ENCODE measurements at places on chromosomes 7 and 10. TPM values are rescaled to one million over a fixed set of nuclear protein-coding genes. Genes with fewer than 3 reads are reported as not detected.

The SERPINE1 gene
- 5.7 TPM for total RNA-seq

The UPK3B gene
- 2.1 TPM for total RNA-seq

The LRRC4 gene
- 2.2 TPM for total RNA-seq

The SPDYE6 gene
- not detected for total RNA-seq

The IGFBP1 gene
- not detected for total RNA-seq

The HKDC1 gene
- 4.8 TPM for total RNA-seq

The ACTL6B gene
- total RNA-seq = not detected

The CFAP46 gene
- total RNA-seq = not detected

The HIF1AN gene
- 12.1 TPM for total RNA-seq

DNA sequence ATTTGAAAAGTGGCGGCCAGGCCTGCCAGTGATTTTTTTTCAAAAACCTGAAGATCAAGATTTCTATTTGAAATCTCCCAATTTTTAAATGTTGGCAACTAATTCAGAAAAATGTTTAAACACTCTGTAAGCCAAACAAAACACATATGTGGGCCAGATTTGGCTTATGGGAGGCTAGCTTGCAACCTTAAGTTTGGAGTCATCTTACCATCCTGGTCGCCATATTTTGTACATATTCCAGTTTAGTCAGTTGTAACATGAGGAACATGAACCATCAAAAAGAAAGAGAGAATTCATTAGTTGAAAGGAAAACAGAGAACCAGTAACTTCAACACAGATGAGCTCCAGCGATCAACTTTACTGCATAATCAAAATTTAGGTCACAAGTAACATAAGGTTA is 115.4 kb downstream of the TMEM26 start:
- H3K4me3 ChIP-seq = no peak overlapping the region
- no peak overlapping the region for H3K27ac ChIP-seq
- no peaks in the 10 kb centered on the region for H3K4me1 ChIP-seq

GRCh38 chr7:47480576-47481538 is 101.1 kb downstream of the TNS3 start:
- no peak overlapping the region for H3K4me3 ChIP-seq
- no peaks in the 10 kb centered on the region for H3K27me3 ChIP-seq
- no peak for DNase-seq
- H3K36me3 ChIP-seq = no peaks in the 10 kb centered on the region
- peaks cover 57% of the 10 kb centered on the region for H3K4me1 ChIP-seq

DNA sequence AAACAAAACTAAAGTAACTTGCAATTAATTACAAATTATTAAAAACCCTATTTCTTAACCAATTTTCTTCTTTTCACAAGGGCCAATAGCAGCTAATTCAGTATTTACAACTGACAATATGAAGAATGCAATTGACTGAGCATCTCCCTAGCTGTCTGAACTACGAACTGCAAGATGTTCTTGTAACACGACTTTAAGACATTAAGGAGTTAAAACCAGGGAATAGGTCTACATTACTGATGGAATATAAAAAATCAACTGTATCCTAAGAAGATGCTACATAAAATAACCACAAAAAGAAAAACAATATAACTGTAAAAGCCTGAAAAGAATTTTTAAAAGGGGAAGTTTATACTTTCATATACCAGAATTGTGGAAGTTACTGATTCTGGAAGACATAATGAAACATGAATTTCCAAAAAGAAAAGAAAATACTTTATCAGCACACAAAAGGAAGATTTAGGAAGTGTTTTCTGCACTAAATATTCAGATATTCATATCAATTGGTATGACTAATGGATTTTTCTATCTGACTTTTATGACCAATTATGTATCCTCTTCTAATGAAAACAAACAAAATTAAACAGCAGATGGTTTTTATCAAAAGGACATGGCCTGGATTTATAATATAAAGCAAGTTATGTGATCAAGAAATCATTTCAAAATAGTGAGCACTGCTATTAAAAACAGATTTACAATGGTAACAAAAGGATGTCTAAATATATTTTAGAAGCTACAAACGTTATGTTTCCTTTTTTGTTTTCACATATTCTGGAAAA is 1.6 kb downstream of the GPR22 start:
- no peaks in the 10 kb centered on the region for H3K27me3 ChIP-seq
- H3K4me1 ChIP-seq = no peaks in the 10 kb centered on the region
- no peak for DNase-seq
- H3K27ac ChIP-seq = no peak overlapping the region
- no peak overlapping the region for H3K4me3 ChIP-seq

DNA sequence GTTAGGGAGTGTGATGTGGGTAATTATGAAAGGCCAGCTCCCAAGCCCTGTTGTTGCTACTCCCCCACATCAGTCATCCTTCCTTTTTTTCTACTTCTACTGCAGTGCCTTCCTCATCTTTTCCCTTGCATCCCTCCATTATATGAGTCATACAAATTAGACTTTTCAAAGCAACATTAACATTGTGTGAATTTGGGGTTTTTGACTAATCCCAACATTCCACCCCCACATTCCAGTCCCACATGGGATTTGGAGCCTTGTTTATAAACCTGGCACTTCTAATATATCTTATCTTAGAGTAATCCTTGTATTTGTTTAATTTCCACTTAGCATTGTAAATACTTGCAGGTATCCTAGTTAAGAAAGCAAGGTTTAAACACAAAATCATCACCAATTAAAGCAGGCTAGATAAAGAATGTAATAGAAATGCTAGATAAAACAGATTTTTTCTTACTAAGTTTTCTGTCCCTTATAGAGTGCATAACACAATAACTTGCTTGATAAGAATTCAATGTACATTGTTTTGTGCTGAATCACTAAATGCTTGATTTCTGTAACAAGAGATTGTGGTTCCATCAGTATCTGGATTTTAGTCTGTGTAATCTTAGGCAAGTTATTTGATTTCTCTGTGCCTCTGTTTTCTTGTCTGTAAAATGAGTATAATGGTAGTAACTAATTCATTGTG is 165.8 kb downstream of the CFTR start:
- H3K4me3 ChIP-seq = no peak overlapping the region
- no peak for DNase-seq
- no peaks in the 10 kb centered on the region for H3K27me3 ChIP-seq
- no peak overlapping the region for H3K27ac ChIP-seq
- H3K4me1 ChIP-seq = no peaks in the 10 kb centered on the region
- no peaks in the 10 kb centered on the region for H3K36me3 ChIP-seq

- H3K4me3 ChIP-seq = no peak overlapping the region
- H3K27me3 ChIP-seq = no peaks in the 10 kb centered on the region
- H3K27ac ChIP-seq = no peak overlapping the region
- no peak for DNase-seq
- H3K4me1 ChIP-seq = no peaks in the 10 kb centered on the region
These were observed 39.9 kb upstream of the TMEM229A start for GRCh38 chr7:124072603-124073309.

GRCh38 chr10:127976701-127977356 is 69.9 kb downstream of the PTPRE start:
- no peaks in the 10 kb centered on the region for H3K36me3 ChIP-seq
- H3K4me1 ChIP-seq = no peaks in the 10 kb centered on the region
- H3K27me3 ChIP-seq = no peaks in the 10 kb centered on the region
- peak overlapping the region; percentile 79 for H3K27ac ChIP-seq

- DNase-seq = no peak
- H3K4me1 ChIP-seq = no peaks in the 10 kb centered on the region
- H3K36me3 ChIP-seq = no peaks in the 10 kb centered on the region
- no peaks in the 10 kb centered on the region for H3K27me3 ChIP-seq
- H3K4me3 ChIP-seq = no peak overlapping the region
- no peak overlapping the region for H3K27ac ChIP-seq
These were observed 26.4 kb upstream of the HERPUD2 start for GRCh38 chr7:35721288-35721687.

DNA sequence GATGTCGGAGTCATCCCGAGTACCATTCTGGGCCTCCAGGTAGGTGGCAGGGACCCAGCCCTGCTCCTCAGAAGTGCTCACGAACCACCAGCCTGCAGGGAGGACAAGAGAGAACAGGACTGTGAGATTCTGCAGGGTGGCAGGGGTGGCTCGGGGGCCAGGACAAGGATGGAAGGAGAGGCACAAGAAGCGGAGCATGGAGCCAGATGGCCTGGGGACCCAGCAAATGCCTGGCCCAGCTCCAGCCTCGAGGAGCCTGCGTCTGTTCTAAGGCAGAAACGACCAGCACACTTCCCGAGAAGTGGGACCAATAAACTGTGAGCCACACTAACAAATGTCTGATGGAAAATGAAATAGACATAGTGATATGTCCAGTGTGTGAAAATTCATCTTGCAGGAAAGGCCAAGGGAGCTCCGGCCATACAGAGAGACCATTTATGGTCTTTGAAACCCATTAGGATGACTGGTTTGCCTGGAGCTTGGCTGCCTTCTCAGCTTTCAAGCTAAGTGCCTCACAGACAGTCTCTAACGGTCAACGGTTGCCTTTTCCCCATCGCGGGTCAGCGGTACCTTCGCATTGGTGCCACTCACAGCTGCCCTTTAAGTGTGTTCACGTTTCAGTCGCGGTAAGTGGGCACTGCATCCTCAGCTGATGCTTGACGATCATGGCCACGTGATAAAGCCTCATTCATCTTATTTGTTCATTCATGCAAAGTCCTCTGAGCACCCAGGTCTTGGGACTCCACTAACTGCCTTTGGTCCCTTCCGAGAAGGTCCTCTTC is 133.8 kb downstream of the NEURL1 start:
- no peak overlapping the region for H3K4me3 ChIP-seq
- H3K27ac ChIP-seq = no peak overlapping the region

DNA sequence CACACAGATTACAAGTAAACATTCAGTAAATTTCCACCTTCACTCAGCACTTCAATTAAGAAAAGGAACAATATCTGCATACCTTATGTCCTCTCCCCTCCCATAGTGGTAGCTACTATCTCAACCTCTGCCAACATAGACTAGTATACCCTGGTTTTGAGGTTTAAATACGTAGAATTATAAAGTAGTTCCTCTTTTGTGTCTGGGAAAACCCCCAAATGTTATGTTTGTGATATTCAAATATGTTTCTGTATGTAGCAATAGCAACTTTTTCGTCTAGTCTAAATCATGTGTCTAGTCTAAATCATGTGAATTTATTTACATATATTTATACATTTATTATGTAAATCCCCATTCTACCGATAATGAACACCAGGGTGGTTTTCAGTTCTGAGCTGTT is 13.2 kb upstream of the CAMK2B start:
- no peak for DNase-seq
- no peaks in the 10 kb centered on the region for H3K4me1 ChIP-seq
- H3K27ac ChIP-seq = no peak overlapping the region
- no peaks in the 10 kb centered on the region for H3K27me3 ChIP-seq
- H3K4me3 ChIP-seq = no peak overlapping the region

GRCh38 chr10:92830478-92831389 is 17.6 kb upstream of the EXOC6 start:
- no peaks in the 10 kb centered on the region for H3K36me3 ChIP-seq
- DNase-seq = no peak
- H3K4me1 ChIP-seq = no peaks in the 10 kb centered on the region
- H3K27ac ChIP-seq = peak overlapping the region; percentile 24
- H3K4me3 ChIP-seq = no peak overlapping the region
- H3K27me3 ChIP-seq = no peaks in the 10 kb centered on the region

- no peak overlapping the region for H3K27ac ChIP-seq
- no peaks in the 10 kb centered on the region for H3K27me3 ChIP-seq
- H3K4me3 ChIP-seq = no peak overlapping the region
These were observed 6.9 kb downstream of the HNRNPA2B1 start for GRCh38 chr7:26193432-26194207.

DNA sequence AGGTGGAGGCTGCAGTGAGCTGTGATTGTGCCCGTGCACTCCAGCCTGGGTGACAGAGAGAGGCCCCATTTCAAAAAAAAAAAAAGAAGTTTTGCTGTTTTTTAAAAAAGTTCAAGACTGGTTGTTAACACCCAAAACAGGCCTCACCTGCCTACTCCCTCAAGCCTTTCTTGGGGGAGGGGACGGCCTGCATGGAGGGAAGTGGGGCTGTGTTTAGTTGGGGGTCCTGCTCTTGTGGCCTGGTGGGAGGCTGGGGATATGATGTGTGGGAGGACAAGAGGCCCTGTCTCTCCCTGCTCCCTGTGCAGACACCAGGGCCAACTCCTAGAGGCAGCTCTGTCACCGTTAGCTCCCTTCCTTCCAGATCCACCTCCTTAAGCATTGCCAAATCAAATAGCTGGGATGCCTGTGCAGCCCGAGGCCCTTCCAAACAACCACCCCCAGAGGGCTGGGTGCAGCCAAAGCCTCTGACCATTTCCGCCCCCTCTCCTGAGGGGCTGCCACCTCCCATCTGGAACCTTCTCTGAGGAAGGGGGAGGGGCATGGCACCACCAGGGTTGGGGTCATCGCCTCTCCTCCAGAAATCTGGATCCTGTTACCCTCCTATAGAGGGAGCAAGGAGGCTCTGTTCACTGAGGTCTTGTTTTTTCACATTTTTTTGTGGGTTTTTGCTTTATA is 32.9 kb upstream of the ANKRD2 start:
- no peak overlapping the region for H3K4me3 ChIP-seq
- no peak overlapping the region for H3K27ac ChIP-seq
- DNase-seq = no peak
- peaks cover 48% of the 10 kb centered on the region for H3K4me1 ChIP-seq
- no peaks in the 10 kb centered on the region for H3K27me3 ChIP-seq
- H3K36me3 ChIP-seq = no peaks in the 10 kb centered on the region

GRCh38 chr10:12097791-12098190 is 29.0 kb downstream of the DHTKD1 start:
- H3K4me3 ChIP-seq = no peak overlapping the region
- peaks cover 2% of the 10 kb centered on the region for H3K36me3 ChIP-seq
- no peak overlapping the region for H3K27ac ChIP-seq
- H3K4me1 ChIP-seq = no peaks in the 10 kb centered on the region
- no peaks in the 10 kb centered on the region for H3K27me3 ChIP-seq

GRCh38 chr7:124618871-124619270 is 146.7 kb downstream of the GPR37 start:
- DNase-seq = no peak
- H3K27ac ChIP-seq = no peak overlapping the region
- no peak overlapping the region for H3K4me3 ChIP-seq
- H3K4me1 ChIP-seq = no peaks in the 10 kb centered on the region
- no peaks in the 10 kb centered on the region for H3K36me3 ChIP-seq

GRCh38 chr10:64396105-64396708 is 875.0 kb downstream of the REEP3 start:
- DNase-seq = no peak
- H3K27ac ChIP-seq = no peak overlapping the region
- no peaks in the 10 kb centered on the region for H3K27me3 ChIP-seq
- H3K36me3 ChIP-seq = no peaks in the 10 kb centered on the region
- H3K4me3 ChIP-seq = no peak overlapping the region

- no peaks in the 10 kb centered on the region for H3K4me1 ChIP-seq
- no peaks in the 10 kb centered on the region for H3K36me3 ChIP-seq
- no peak for DNase-seq
- peaks cover 48% of the 10 kb centered on the region for H3K27me3 ChIP-seq
- H3K4me3 ChIP-seq = no peak overlapping the region
These were observed 6.2 kb downstream of the VWA2 start for GRCh38 chr10:114245121-114245791.

GRCh38 chr10:92573091-92573797 is 649 bp downstream of the IDE start:
- H3K27me3 ChIP-seq = no peaks in the 10 kb centered on the region
- peaks cover 11% of the 10 kb centered on the region for H3K36me3 ChIP-seq
- peaks cover 10% of the 10 kb centered on the region for H3K4me1 ChIP-seq

DNA sequence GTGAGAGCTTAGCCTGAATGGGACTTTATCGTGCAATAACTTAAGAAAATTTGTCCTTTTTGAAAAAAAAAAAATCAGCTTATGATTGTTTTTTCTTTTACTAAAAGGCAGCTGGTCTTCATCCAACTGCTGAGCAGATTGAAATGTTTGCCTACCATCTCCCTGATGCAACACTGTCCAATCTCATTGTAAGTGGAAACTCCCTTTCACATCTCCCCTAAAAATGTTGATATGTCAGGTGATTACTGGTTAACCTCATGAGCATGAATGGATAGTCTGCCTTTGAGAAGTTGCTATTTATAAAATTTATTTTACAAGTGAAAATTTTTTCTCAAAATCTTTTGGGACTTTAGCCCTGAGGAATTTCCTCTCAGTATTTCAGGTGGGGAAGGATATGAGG is 17.8 kb upstream of the HKDC1 start:
- no peaks in the 10 kb centered on the region for H3K4me1 ChIP-seq
- no peak overlapping the region for H3K27ac ChIP-seq
- H3K27me3 ChIP-seq = no peaks in the 10 kb centered on the region
